NB4 (cell line): ENCODE measurements at places on chromosomes 12 and 14.

DNA sequence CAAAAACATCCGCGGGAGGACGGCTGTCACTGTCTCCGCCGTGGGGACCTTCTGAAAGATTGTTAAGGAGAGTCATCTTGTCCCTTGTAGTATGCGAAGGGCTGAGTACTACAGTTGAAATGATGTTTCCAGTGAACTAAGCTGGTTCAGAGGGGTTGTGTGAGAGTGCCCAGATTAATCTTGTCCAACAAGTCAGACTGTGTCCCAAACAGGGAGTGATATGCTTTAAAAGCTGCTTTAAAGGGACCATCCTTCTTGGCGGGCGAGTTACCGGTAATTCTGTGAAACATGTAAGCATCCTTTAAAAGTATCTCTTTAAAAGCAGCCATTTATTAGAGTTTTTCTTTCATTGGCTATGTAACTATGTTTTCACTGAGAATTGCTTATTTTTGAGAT, 1.1 kb downstream of the WDR20 start:
- DNase-seq, result no peak

- DNase-seq, result no peak
These were observed 20.8 kb downstream of the CFAP251 start for GRCh38 chr12:121939186-121939585.

DNA sequence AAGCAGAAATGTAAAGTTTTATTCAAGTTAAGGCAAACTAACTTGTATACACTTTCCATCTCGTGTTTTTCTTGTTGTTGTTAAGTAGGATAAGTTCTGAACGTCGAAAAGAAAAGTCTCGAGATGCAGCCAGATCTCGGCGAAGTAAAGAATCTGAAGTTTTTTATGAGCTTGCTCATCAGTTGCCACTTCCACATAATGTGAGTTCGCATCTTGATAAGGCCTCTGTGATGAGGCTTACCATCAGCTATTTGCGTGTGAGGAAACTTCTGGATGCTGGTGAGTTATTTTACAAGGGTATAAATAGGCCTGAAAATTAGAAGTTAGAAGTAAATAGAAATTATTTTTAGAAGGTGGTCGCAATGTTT, 25.0 kb downstream of the HIF1A start:
- no peak for DNase-seq

DNA sequence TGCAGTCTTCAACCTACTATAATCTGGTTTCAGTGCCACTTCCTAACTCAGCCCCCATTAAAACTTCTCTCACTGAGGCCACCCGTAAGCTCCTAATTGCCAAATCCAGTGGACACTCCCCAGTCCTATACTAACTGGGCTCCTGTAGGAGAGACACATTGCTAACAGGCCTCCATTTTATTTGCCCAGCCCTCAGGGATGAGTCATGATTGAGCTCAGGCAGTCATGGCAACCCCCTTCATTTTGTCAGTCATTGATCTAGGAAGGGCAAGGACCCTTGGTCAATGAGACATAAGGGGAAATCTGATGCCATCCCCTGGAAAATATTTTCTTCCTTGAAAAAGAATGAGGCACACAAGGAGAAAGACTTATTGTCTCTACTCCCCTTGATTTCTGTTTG, 70.1 kb upstream of the HIF1A start:
- DNase-seq, result peak; percentile 9

DNA sequence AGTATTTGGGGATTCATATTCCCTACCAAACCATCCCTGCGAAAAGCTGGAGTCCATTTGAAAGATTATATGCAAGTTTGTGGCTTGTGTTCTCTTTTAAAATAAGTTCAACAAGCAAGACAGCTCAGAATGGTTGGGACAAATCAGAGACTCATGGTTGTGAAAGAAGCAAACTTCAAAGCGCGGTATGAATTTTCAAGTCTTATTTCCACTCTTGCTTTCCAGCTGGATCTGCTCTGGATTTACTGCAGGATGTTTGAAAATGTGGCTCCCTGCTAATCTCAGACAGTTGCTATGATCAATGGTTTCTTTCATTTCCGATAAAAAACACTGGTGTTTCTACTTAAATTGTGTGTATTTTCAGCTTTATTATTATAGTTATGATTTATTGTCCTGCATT, 477.5 kb downstream of the RAD51B start:
- DNase-seq, result no peak

DNA sequence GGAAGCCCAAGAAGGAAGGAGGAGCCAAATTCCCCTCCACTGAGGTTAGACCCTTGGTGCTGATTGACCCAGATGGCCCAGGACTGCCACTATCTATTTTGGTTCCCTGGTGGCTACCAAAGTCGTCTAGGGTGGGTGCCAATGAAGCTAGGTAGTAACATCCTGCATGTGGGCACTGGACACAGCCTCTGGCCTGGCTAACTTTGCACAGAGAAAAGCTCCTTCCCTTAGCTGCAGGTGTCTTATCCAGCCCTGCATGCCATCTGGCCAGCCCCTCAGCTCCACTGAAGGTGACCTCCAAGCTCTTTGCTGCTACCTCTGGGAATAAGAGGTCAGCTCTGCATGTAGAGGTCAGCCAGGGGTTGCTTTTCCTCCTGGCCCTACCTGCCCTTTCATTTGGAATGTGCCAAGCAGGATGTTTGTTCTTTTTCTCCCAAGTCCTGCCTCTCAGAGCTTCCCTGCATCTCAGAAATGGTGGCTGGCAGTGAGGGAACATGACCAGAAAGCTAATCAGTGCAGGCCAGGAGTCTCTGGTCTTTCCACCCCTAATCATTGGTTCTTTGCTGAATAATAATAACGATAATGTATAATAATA, 34.0 kb downstream of the JDP2 start:
- DNase-seq, result no peak

- DNase-seq, result no peak
These were observed 518.5 kb downstream of the SOX5 start for GRCh38 chr12:23431006-23431405.
